Activated naive CD4-positive, alpha-beta T cell treated with anti-CD3 and anti-CD28 coated beads for 36 hours (primary cell): ENCODE measurements at places on chromosomes 6 and 20. TPM values are rescaled to one million over a fixed set of nuclear protein-coding genes. Genes with fewer than 3 reads are reported as not detected.

Gene BRD2
- 197 TPM for total RNA-seq

Gene RAET1G
- not detected for total RNA-seq

Gene ZSWIM3
- 3.7 TPM for total RNA-seq

Gene GSTA2
- not detected for total RNA-seq

Gene HTR1E
- total RNA-seq: not detected

Gene CST5
- not detected for total RNA-seq

Gene FILIP1
- total RNA-seq: not detected

DNA sequence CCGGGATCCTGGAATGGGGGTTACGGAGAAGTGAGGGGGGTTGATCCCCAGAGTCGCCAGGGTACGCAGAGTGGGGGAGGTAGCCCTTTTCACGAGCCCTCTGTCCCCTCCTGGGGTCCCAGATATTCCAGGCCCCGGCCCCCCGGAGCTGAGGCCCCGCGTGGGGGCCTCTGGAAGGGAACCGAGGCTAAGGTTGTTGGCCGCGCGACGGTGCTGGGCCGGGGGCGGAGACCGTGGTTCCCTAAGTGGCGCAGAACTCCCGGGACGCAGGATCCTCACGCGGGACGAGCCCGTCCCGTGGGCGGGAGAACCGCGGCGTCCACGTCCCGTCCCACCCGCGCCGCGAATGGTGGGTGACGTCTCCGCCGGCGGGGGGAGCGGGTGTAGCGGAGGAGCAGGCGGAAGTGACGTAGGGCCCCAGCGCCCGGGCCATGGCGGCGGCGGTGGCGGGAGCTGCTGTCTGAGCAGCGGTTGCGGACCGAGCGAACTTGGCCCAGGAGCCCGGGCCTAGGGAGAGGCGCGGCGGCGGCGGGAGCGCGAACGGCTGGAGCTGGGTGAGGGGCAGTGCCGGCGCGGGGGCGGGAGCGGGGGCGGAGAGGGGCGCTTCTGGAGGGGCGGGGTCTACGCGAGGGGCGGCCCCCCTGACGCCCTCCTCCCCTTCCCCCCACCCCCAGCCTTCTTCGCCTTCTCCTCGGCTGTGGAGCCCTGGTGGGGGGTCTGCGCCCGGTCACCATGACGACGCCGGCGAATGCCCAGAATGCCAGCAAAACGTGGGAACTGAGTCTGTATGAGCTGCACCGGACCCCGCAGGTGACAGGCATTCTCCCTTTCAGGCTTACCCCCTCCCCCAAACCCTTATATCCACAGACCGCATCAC is at the start of gene RING1:
Gene RING1 (plus strand): TSS at position 410 of the 877 bp plus-strand sequence. CDS start 323 bp downstream, at position 733.
- H3K27me3 ChIP-seq: peaks cover 8% of the 10 kb centered on the region
- peaks cover 27% of the 10 kb centered on the region for H3K36me3 ChIP-seq
- DNase-seq: peak; percentile 87
- H3K4me3 ChIP-seq: peak within 1 kb of the TSS; percentile 90
- H3K27ac ChIP-seq: peak within 1 kb of the TSS; percentile 92

DNA sequence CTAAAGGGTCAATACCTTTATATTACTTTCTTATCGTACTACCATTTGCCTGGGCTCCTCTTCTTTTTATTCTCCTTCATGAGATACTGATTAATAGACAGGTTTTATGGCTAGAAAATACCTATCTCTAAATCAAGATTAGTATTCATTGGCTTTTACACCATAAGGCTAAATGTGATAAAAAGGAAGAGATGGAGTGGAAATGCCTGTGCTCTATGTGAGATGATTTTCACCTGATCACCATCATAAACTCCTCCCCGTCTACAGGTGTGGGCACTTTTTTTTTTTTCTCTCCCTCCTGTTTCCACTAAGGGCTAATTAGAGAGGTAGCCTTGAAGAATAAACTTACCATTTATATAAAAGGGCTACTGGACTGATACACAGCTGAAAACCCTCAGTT is at the start of gene GLYATL3:
Gene GLYATL3 (plus strand): TSS at position 301 of the 400 bp plus-strand sequence. CDS start 12,068 bp downstream, outside the sequence.
- no peak for DNase-seq
- H3K4me1 ChIP-seq: no peaks in the 10 kb centered on the region
- no peak within 1 kb of the TSS for H3K4me3 ChIP-seq
- H3K27me3 ChIP-seq: no peaks in the 10 kb centered on the region
- peaks cover 1% of the 10 kb centered on the region for H3K36me3 ChIP-seq

DNA sequence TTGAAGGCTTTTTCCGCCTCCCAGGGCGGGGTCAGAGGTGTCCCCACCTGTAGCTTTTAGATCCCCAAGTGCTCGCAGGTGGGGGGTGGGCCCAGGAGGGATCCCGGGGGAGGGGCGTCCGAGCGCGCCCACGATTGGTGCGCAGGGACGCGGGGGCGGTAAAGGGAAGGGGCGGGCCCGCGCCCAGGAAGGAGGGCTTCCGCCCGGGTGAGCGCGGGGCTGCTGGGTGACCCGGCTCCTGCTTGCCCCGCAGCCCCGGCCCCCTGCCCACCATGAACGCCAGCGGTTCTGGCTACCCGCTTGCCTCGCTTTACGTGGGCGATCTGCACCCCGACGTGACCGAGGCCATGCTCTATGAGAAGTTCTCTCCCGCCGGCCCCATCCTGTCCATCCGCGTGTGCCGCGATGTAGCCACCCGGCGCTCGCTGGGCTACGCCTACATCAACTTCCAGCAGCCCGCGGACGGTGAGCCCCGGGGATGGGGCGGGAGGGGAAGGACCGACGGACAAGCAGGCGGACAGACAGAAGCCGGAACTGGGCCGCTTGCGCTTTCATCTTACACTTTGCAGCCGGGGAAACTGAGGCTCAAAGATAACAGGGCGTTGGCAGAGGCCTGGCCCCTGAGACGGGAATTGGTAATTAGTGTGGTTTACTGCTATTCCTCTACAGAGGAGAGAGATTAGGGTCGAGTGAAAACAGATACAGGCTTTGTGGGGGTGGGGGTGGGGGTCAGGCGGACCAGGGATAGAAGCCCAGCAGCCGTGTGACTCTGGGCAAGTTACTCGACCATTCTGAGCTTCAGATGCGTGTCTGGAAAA is at the start of gene PABPC1L:
Gene PABPC1L (plus strand): TSS at position 189 of the 818 bp plus-strand sequence. CDS start 84 bp downstream, at position 273.
- H3K4me3 ChIP-seq: peak within 1 kb of the TSS; percentile 88
- DNase-seq: peak; percentile 81
- H3K4me1 ChIP-seq: peaks cover 35% of the 10 kb centered on the region
- H3K27ac ChIP-seq: peak within 1 kb of the TSS; percentile 66
- H3K36me3 ChIP-seq: peaks cover 36% of the 10 kb centered on the region

DNA sequence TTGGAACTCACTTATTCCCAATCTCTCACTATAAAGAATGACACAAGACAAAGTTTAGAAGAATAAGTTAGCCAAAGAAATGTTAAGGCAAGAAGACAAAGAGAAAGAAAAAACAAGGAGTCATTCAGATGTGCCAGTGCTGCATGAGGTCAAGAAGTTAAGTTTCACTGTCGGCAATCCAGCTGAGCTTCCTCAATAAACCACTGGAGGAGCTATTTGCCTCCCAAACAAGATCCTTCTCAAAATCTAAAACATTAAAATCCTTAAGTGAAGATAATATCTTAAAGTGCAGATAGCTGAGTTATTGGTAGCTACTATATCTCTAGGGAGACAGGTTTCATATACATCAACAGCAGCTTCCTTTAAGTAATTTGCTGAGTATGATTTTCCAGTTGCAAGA is 512.3 kb downstream of the HDGFL1 start:
- no peaks in the 10 kb centered on the region for H3K27me3 ChIP-seq
- H3K36me3 ChIP-seq: no peaks in the 10 kb centered on the region
- H3K27ac ChIP-seq: no peak overlapping the region
- no peak for DNase-seq
- H3K4me1 ChIP-seq: no peaks in the 10 kb centered on the region
- no peak overlapping the region for H3K4me3 ChIP-seq

GRCh38 chr6:153231048-153231646 is 100.1 kb upstream of the RGS17 start:
- no peak overlapping the region for H3K27ac ChIP-seq
- no peak overlapping the region for H3K4me3 ChIP-seq
- peak; percentile 72 for DNase-seq
- H3K36me3 ChIP-seq: no peaks in the 10 kb centered on the region
- peaks cover 4% of the 10 kb centered on the region for H3K27me3 ChIP-seq

DNA sequence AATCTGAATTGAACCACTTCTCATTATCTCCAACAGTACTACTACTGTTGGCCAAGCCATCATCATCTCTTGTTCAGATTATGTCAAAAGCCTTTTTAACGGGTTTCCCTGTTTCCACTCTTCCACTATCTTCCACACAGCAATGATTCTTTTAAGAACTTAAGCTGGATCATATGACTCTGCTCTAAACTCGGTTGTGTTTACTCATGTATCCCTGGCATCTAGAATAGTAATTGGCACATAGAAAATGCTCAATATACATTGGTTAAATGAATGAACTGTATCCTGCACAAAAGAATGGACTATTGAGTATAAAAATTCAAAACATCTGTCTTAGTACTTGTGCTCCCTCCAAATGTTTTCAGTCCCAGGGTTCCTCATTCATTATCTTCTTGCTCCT is 2.8 kb upstream of the COX7A2 start:
- H3K4me3 ChIP-seq: no peak overlapping the region
- H3K27me3 ChIP-seq: peaks cover 12% of the 10 kb centered on the region
- H3K27ac ChIP-seq: no peak overlapping the region
- H3K36me3 ChIP-seq: peaks cover 10% of the 10 kb centered on the region
- peaks cover 15% of the 10 kb centered on the region for H3K4me1 ChIP-seq

GRCh38 chr6:46302176-46302575 is 131.4 kb upstream of the ENPP5 start:
- no peaks in the 10 kb centered on the region for H3K36me3 ChIP-seq
- no peak overlapping the region for H3K27ac ChIP-seq
- H3K4me1 ChIP-seq: no peaks in the 10 kb centered on the region
- no peak for DNase-seq
- H3K27me3 ChIP-seq: peaks cover 9% of the 10 kb centered on the region

DNA sequence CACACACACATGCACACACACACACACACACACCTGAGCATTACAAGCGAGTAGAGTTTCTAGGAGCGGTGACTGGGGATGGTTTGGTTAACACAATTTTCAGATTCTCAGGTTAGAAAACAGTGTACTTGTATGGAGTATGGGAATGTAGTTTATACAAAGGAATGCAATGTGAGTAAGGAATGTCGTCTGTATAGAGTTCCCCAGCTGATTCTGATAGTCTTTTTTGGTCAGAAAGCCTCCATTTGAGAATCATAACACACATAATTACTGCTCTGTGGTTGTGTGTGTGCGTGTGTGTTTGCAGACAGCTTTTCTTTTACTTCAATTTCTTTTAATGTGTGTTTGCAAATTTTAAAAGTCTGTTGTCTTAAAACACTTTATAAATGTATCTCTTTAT is 93.2 kb downstream of the MYO6 start:
- no peak for DNase-seq
- no peaks in the 10 kb centered on the region for H3K36me3 ChIP-seq
- H3K27me3 ChIP-seq: no peaks in the 10 kb centered on the region
- H3K27ac ChIP-seq: no peak overlapping the region
- no peak overlapping the region for H3K4me3 ChIP-seq
- no peaks in the 10 kb centered on the region for H3K4me1 ChIP-seq

GRCh38 chr6:90351696-90352095 is 55.1 kb upstream of the BACH2 start:
- no peak for DNase-seq
- H3K4me3 ChIP-seq: peak overlapping the region; percentile 2
- no peaks in the 10 kb centered on the region for H3K36me3 ChIP-seq
- peaks cover 50% of the 10 kb centered on the region for H3K4me1 ChIP-seq
- no peaks in the 10 kb centered on the region for H3K27me3 ChIP-seq

DNA sequence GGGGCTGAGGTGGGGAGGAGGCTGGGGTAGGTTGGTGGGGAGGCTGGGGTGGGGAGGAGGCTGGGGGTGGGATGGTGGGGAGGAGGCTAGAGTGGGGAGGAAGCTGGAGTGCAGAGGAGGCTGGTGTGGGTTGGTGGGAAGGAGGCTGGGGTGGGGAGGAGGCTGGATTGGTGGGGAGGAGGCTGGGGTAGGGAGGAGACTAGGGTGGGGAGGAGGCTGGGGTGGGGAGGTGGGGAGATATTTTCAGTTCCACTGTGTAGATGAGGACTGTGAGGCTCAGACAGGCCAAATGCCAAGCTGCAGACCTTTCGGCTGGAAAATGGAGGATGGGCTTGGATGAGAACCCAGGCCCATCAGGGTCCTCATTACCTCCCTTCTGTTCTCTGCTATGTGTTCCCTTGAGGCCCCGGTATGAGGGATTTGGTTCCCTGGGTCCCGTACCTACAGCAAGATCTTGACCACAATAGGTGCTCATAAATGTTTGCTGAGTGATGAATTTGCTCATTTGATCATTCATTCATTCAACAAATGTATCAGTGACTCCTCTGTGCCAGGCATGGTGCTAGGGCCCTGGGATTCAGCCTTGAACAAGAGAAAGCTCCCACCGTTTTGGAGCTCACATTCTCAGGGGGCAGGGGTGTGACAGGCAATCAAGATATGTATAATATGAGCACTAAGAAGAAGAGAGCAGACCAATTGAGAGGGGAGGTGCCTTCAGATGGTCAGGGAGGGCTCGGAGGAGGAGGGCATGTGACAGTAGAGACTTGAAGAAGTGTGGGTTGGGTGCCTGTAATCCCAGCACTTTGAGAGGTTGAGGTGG is 36.1 kb upstream of the NOL4L start:
- peak overlapping the region; percentile 1 for H3K27ac ChIP-seq
- peaks cover 3% of the 10 kb centered on the region for H3K27me3 ChIP-seq
- no peak for DNase-seq
- H3K36me3 ChIP-seq: no peaks in the 10 kb centered on the region
- no peak overlapping the region for H3K4me3 ChIP-seq

- no peaks in the 10 kb centered on the region for H3K36me3 ChIP-seq
- H3K4me3 ChIP-seq: no peak overlapping the region
- H3K4me1 ChIP-seq: no peaks in the 10 kb centered on the region
- peaks cover 40% of the 10 kb centered on the region for H3K27me3 ChIP-seq
These were observed 40.7 kb downstream of the DACT2 start for GRCh38 chr6:168278904-168279303.

DNA sequence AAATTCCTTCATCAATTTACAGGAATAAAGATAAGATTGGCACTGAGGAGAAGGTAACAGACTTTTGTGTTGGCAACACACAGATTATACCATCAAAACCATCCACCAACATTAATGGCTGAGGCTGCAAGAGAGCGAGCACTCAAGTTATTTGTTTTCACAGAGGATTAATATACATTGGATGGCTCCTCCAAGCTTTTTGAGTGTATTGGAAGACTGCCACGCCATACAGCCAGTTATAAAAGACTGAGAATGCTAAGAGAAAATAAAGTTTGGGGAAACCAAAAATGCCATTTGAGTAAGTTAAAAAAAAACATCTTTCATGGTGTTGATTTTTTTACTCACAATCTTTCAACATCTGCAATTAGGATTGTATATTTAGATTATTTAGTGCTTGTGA is 973.8 kb upstream of the SLC35B3 start:
- no peaks in the 10 kb centered on the region for H3K4me1 ChIP-seq
- no peaks in the 10 kb centered on the region for H3K27me3 ChIP-seq
- no peak overlapping the region for H3K4me3 ChIP-seq
- no peak overlapping the region for H3K27ac ChIP-seq

GRCh38 chr6:48311301-48311700 is 200.3 kb upstream of the PTCHD4 start:
- H3K27ac ChIP-seq: no peak overlapping the region
- no peaks in the 10 kb centered on the region for H3K27me3 ChIP-seq
- H3K36me3 ChIP-seq: no peaks in the 10 kb centered on the region
